ENCODE measurements at places on chromosomes 5 and 9. TPM values are rescaled to one million over a fixed set of nuclear protein-coding genes. Genes with fewer than 3 reads are reported as not detected.

DNA sequence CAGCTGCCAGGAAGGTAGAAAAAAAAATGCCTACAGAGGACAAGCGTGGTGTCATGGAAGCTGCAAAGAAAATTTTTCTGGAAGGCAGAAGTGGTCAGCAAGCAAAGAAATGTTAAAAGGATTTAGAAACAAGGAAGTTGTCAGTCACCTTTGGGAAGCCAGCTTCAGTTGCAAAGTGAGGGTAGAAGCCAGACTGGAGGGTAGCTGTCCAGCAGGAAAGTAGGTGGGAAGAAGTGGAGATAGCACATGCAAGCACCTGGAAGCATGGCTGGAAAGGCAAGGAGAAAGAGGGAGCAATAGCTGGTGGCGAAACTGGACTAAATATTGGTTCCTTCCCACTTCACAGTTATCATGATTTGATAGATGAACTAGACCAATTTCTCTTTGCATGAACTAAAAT is 54.3 kb downstream of the ADRB2 start:
- no peak for DNase-seq
- H3K27ac ChIP-seq = no peak overlapping the region
- H3K27me3 ChIP-seq = peaks cover 9% of the 10 kb centered on the region
- no peak overlapping the region for H3K4me3 ChIP-seq
- no peaks in the 10 kb centered on the region for H3K4me1 ChIP-seq

DNA sequence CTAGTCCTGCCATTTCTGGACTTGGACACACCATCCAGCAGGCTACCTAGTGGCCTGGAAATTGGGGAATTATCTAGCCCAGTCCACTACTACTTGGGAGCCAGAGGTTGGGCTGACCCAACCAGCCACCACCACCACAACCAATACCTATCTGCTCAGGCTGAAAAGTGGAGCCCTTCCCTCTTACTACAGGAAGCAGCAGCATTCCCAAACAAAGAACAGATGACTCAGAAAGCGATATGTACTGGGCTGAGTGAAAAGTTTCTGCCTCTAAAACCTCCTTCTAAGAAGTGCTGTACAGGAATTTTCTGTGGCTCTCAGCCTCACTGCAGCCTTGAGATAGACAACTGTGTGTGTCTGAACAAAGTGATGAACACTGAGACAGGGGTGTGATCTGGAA is 279.4 kb downstream of the CDH10 start:
- H3K4me1 ChIP-seq = no peaks in the 10 kb centered on the region
- no peaks in the 10 kb centered on the region for H3K27me3 ChIP-seq
- H3K27ac ChIP-seq = no peak overlapping the region
- no peak for DNase-seq
- H3K36me3 ChIP-seq = no peaks in the 10 kb centered on the region

DNA sequence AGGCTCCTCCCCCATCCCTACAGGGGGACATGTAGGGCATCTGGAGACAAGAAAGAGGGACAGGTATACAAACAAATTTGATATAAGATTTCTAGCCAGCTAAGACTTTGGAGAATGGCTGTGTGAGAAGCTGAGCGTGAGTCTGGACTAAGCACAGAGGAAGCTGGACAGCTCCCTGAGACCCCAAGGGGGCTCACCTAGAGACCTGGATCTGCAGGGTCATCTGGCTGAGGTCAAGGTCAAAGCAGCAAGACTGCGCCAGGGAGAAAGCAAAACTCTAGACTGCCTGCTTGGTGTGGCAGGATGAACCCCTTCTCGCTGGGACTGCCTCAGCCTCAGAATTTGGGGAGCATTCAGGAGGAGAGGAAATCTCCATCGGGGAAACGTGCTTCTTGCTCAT is 8.0 kb upstream of the GSN start:
- no peak for DNase-seq
- no peak overlapping the region for H3K27ac ChIP-seq
- H3K27me3 ChIP-seq = peaks cover 37% of the 10 kb centered on the region
- H3K4me3 ChIP-seq = no peak overlapping the region

DNA sequence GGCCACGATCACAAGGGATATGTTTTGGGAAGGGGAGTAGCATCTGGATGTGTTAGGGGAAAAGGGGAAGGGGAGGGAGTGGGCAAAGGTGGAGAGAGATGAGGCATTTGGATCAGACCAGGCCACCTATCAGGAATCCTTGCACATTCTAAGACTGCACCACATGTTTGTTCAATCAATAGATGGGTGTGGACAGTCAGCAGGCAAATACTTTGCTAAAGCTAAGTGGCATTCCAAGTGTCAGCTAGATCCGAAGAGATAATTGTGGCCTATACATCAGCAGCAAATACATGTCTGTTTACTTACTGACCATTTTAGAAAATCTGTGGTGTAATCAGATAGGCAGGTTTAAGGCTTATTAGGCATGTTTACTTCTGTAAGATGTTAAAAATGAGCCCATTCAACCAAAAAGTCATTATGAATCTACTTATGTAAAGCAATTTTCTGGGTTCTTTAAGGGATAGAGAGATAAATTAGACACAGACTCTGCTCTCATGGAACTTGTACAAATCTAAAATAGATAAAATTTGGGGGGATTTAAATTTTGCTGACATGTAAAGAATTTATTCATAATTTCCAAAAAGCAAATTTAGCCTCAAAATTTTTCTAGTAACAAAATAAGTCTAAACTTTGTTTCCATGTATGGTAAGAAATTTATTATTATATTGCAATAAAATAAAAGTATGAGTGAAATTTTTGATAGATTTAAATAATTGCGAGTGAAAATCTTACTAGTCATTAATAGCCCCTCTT is 107.3 kb downstream of the SNCAIP start:
- no peak overlapping the region for H3K4me3 ChIP-seq
- H3K36me3 ChIP-seq = no peaks in the 10 kb centered on the region
- peaks cover 2% of the 10 kb centered on the region for H3K27me3 ChIP-seq

GRCh38 chr5:57408714-57409113 is 73.9 kb downstream of the ACTBL2 start:
- no peaks in the 10 kb centered on the region for H3K4me1 ChIP-seq
- H3K36me3 ChIP-seq = no peaks in the 10 kb centered on the region
- H3K4me3 ChIP-seq = no peak overlapping the region
- no peaks in the 10 kb centered on the region for H3K27me3 ChIP-seq
- no peak overlapping the region for H3K27ac ChIP-seq

DNA sequence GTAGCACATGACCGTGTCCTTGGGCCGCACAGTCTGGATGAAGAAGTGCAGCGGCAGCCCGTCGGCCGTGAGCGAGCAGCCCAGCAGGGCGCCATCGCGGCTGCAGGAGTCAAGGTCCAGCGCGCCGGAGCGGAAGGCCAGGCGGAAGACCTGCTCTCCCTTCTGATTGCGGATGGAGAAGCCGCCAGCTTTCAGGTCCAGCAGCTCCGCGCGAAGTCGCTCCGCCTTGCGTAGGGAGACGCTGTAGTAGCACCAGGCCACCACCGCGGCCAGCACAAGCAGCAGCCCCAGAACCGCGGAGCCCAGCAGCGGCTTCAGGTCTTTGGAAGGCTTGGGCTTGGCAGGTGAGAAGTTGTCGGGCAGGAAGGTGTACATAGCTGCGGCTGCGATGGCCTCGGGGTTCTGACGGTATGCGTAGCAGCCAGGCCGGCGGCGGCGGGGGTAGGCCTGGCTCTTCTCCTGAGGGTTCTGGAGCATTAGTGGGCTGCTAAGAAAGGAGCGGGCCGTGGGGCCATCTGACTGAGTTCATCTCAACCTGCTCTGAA is 4.2 kb downstream of the MYORG start:
- H3K4me1 ChIP-seq = peaks cover 24% of the 10 kb centered on the region
- no peak for DNase-seq
- H3K27me3 ChIP-seq = peaks cover 4% of the 10 kb centered on the region
- no peak overlapping the region for H3K27ac ChIP-seq
- H3K36me3 ChIP-seq = peaks cover 13% of the 10 kb centered on the region

- no peaks in the 10 kb centered on the region for H3K36me3 ChIP-seq
- DNase-seq = no peak
- H3K27me3 ChIP-seq = no peaks in the 10 kb centered on the region
- peaks cover 5% of the 10 kb centered on the region for H3K4me1 ChIP-seq
- H3K4me3 ChIP-seq = no peak overlapping the region
These were observed 45.7 kb upstream of the CTXN3 start for GRCh38 chr5:127602896-127603844.

Gene PCDHA11
- total RNA-seq = not detected

Gene BTNL8
- total RNA-seq = not detected

GRCh38 chr5:20636686-20637085 is 648.7 kb upstream of the CDH18 start:
- no peak overlapping the region for H3K27ac ChIP-seq
- no peak overlapping the region for H3K4me3 ChIP-seq
- no peaks in the 10 kb centered on the region for H3K4me1 ChIP-seq
- no peak for DNase-seq
- no peaks in the 10 kb centered on the region for H3K27me3 ChIP-seq

DNA sequence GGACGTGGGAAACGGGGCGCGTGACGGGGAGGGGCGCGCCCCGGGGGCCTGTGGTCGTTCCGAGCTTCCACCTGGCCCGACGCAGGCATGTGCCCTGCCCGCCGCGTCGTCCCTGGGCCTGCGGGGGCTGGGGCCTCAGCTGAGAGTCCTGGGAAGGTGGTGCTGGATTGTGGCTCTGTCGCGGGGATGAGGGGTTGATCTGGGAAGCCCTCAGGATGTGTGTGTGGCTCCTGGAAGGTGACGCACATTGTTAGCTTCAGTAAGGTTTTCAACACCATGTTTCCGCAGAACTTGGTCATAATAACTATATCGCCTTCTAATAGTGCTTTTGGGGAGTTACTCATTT is 589.1 kb downstream of the MTRR start:
- H3K36me3 ChIP-seq = peaks cover 2% of the 10 kb centered on the region
- peaks cover 6% of the 10 kb centered on the region for H3K4me1 ChIP-seq
- H3K27ac ChIP-seq = peak overlapping the region; percentile 75
- H3K4me3 ChIP-seq = peak overlapping the region; percentile 85

Gene FPGS
- total RNA-seq = 130 TPM
